Lung (tissue), 17 donors: ENCODE measurements at places on chromosomes 1 and 21. TPM values are rescaled to one million over a fixed set of nuclear protein-coding genes. Genes with fewer than 3 reads are reported as not detected.

Gene ZSCAN20
- total RNA-seq = 4.9 TPM

DNA sequence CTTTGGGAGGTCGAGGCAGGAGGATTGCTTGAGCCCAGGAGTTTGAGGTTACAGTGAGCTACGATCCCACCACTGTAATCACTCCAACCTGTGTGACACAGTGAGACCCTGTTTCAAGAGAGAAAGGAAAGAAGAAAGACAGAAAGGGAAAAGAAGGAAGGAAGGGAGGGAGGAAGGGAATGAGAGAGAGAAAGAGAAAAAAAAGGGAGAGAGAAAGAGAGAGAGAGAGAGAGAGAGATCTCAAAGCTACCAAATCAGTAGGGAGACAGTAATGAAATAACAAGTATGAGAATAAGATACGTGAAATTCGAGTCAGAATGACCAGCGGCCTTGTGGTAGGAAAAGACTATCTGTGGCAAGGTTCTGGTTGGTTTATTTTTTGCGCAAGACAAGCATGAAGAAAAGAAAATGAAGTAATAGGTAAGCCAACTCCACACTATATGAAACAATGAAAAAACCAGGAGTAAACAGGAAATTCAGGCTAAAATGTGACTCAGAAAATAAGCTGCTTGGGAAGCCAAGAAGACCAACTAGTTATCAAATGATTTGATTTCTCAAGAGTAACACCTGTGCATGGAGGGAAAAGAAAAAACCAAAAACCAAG lies 8.9 kb downstream of the MTF1 start:
- H3K27me3 ChIP-seq = no peaks in the 10 kb centered on the region
- peaks cover 6% of the 10 kb centered on the region for H3K36me3 ChIP-seq
- no peak overlapping the region for H3K27ac ChIP-seq
- H3K4me1 ChIP-seq = peaks cover 3% of the 10 kb centered on the region
- H3K4me3 ChIP-seq = no peak overlapping the region

DNA sequence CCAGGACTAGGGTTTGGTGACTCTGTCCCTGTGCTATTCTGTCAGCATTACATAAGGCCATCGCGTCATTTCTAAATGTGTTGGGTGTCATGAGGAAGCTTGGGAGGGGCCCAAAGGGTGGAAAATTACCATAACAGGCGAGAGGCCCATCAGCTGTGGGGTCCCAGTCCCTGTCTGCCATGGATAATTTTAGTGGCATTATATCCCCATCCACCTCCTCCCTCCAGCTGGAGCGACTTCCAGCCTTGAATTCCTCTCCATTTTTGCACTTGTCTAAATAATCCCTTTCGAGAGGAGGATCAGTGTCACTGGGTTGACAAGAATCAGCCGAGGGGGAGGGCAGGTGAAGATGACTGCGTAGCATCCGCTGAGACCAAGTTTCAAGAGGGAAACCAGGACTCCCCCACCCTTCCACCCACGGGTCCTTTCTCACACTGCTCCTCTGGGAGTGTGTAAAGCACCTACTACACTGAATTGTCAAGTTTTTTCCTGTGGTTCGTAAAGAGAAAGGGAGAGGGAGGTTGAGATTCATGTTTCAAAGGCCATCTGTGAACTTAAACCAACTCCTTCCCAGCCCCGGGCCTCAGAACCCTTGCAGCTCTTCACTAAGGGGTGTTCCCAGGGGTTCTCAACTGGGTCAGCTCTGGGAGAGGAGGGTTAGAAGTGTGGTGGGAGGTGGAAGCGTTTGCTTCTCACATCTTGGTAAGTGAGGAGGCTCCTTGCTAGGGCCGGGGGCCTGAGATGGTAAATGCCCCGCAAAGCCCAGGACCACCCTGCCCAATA lies 29.2 kb downstream of the VASH2 start:
- peaks cover 6% of the 10 kb centered on the region for H3K4me1 ChIP-seq
- no peak for DNase-seq
- H3K27ac ChIP-seq = no peak overlapping the region
- H3K4me3 ChIP-seq = no peak overlapping the region
- no peaks in the 10 kb centered on the region for H3K27me3 ChIP-seq

DNA sequence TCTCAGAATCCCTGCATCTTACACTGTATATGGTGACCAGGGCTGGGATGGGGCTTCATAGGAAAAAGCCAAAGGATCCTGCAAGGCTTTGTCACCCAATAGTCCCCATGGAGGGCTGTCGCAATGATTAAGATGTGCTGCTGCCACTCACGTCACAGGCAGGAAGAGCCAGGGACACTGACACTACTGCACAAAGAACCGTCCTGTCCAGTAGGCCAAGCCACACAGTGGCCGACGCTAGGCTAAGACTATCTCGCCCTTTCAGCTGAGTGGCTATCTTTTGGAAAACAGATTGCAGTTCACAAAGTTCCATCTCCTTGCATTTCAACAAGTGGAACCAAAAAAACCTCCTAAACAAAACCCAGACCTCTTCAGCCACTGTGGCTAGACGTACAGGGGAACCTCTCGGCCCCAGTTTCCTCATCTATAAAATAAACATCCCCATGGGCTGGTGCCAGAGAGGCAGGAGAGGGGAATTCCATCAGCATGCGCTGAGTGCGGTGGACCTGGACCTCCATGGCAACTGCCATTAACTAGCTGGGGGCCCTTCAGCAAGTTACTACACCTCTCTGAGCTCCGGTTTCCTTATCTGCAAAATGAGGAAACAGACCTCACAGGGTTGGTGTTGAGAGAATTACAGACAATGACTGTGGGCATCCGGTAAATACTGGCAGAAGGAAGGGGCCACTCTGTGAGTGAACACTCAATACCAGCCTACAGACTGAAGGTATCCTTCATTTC lies 8.7 kb downstream of the CAPZB start:
- H3K27me3 ChIP-seq = no peaks in the 10 kb centered on the region
- no peak overlapping the region for H3K27ac ChIP-seq
- DNase-seq = no peak
- H3K4me1 ChIP-seq = peaks cover 36% of the 10 kb centered on the region

GRCh38 chr1:96208428-96208827 lies 513.2 kb upstream of the PTBP2 start:
- H3K4me1 ChIP-seq = no peaks in the 10 kb centered on the region
- no peak overlapping the region for H3K27ac ChIP-seq
- H3K4me3 ChIP-seq = no peak overlapping the region
- no peak for DNase-seq

DNA sequence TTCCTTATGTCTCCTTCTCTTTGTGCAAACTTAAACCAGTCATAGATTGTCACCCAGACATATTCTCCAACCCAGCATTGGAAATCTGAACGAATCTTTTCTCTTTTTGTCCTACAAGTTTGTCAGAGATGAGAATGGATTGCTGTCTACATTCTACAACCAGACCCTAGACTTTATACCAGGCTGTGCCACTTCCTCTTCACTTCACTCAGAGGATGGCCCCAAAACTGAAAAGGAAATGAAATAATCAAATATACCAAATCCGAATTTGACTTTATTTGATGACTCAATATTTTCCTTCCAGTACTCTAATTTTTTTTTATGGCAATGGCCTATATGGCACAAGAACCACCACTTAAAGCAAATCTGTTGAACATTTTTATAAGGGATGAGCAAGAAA lies 256.5 kb downstream of the ZNF648 start:
- H3K27me3 ChIP-seq = no peaks in the 10 kb centered on the region
- no peaks in the 10 kb centered on the region for H3K36me3 ChIP-seq
- H3K4me1 ChIP-seq = no peaks in the 10 kb centered on the region

DNA sequence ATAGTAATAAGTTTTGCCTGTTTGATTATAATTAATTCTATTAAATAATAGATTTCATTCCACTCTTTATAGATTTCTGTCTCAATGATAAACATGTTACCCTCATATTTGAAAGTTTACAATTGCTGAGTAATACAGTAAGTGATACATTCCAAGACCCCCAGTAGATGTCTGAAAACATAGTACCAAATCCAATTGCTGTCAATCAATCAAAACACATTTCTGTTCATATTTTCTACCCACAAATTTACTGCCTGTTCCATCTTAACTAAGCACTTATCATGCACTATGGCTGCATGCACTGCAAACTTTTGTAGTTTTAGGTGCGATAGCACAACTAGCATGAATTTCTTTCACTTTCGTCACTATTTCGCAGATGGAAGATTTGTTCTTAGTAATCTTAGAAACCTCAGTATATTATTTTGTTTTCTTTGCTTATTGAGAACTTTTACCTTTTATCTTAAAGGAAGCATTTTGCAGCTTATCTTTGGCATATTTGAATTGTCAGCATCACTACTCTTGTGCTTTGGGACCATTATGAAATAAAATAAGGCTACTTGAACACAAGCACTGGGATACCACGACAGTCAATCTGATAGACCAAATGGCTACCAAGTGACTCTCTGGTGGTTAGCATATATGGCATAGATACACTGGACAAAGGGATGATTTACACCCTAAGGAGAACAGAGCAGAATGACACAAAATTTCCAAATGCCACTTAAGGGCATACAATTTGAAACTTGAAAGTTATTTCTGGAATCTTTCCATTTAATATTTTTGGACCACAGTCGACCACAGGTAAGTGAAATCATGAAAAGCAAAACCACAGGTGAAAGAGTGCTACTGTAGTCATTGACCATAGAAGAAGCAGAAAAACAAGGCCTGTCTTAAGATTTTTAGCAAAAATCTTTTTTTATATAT lies 67.6 kb downstream of the RGS13 start:
- H3K27me3 ChIP-seq = no peaks in the 10 kb centered on the region
- H3K27ac ChIP-seq = no peak overlapping the region
- DNase-seq = no peak
- no peaks in the 10 kb centered on the region for H3K36me3 ChIP-seq

- H3K27ac ChIP-seq = no peak overlapping the region
- no peaks in the 10 kb centered on the region for H3K4me1 ChIP-seq
- H3K27me3 ChIP-seq = no peaks in the 10 kb centered on the region
- H3K4me3 ChIP-seq = no peak overlapping the region
Observed at GRCh38 chr1:238710697-238711096, 675.7 kb upstream of the CHRM3 start.

GRCh38 chr1:228989992-228990827 lies 254.9 kb downstream of the RHOU start:
- peak; percentile 92 for DNase-seq
- no peaks in the 10 kb centered on the region for H3K36me3 ChIP-seq
- no peaks in the 10 kb centered on the region for H3K27me3 ChIP-seq
- no peak overlapping the region for H3K4me3 ChIP-seq
- peaks cover 67% of the 10 kb centered on the region for H3K4me1 ChIP-seq
- H3K27ac ChIP-seq = peak overlapping the region; percentile 70

Gene MYCL
- total RNA-seq = 7.8 TPM

GRCh38 chr1:203085528-203086406 lies at the start of gene MYOG:
Gene MYOG (minus strand): TSS chr1:203086012. CDS start chr1:203085961, 51 bp downstream.
- H3K4me3 ChIP-seq = no peak within 1 kb of the TSS
- H3K4me1 ChIP-seq = no peaks in the 10 kb centered on the region
- DNase-seq = no peak
- no peaks in the 10 kb centered on the region for H3K36me3 ChIP-seq
- no peak within 1 kb of the TSS for H3K27ac ChIP-seq

Gene ATAD3C
- 14.0 TPM for total RNA-seq

- no peak overlapping the region for H3K27ac ChIP-seq
- no peaks in the 10 kb centered on the region for H3K36me3 ChIP-seq
- no peaks in the 10 kb centered on the region for H3K4me1 ChIP-seq
- H3K4me3 ChIP-seq = no peak overlapping the region
- DNase-seq = no peak
Observed at GRCh38 chr1:79587229-79587628, 580.7 kb upstream of the ADGRL4 start.

Gene NEXN
- 10.8 TPM for total RNA-seq

DNA sequence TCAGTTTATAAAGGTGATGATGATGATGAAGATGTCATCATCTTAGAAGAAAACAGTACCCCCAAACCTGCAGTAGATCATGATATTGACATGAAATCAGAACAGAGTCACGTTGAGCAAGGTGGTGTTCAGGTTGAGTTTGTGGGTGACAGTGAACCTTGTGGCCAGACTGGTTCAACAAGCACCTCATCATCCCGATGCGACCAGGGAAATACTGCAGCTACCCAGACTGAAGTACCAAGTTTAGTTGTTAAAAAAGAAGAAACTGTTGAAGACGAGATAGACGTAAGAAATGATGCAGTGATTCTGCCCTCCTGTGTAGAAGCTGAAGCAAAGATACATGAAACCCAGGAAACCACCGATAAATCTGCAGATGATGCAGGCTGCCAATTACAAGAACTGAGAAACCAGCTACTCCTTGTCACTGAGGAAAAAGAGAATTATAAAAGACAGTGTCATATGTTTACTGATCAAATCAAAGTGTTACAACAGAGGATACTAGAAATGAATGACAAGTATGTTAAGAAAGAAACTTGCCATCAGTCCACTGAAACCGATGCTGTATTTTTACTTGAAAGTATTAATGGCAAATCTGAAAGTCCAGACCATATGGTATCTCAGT lies 16.0 kb upstream of the CHAF1B start:
- peaks cover 73% of the 10 kb centered on the region for H3K36me3 ChIP-seq
- H3K4me1 ChIP-seq = no peaks in the 10 kb centered on the region
- no peak for DNase-seq
- no peak overlapping the region for H3K27ac ChIP-seq
- H3K4me3 ChIP-seq = no peak overlapping the region
- H3K27me3 ChIP-seq = no peaks in the 10 kb centered on the region

DNA sequence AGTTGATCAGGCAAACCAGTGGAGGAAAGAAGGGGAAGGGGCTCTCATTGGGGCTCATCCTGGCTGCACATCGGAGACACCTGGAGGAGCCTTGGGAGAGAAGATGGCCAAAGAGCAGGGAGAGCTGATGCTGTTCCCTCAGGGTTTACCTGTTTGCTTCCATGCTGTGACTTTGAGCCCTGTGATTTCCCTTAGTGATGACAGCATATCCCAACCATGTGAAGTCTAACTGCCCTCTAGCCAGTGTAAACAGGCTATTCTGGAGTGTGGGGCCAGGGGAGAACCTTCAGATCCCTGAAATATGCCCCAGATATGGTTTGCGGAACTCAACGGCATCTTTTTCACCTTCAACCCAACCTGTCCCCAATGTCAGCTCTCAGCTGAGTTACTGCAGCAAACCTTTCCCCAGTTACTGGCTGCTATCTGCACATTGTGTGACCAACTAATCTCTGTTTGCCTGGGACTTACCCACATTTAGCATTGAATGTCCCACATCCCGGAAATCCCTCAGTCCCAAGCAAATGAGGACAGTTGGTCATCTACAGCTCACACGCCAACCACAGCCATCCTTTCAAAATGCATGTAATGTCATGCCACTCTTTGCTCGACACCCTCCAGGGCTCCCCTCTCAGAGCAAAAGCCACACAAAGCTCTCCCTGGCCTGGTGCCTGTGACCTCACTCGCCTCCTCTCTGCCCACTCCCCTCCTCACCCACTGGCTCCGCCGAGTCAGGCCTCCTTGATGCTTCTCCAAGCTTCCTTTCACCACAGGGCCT lies 242.3 kb downstream of the KCNJ6 start:
- H3K27ac ChIP-seq = no peak overlapping the region
- H3K27me3 ChIP-seq = no peaks in the 10 kb centered on the region
- H3K4me3 ChIP-seq = no peak overlapping the region
- no peaks in the 10 kb centered on the region for H3K36me3 ChIP-seq
- no peak for DNase-seq
